ENCODE measurements at places on chromosomes 11 and 22. TPM values are rescaled to one million over a fixed set of nuclear protein-coding genes. Genes with fewer than 3 reads are reported as not detected.
A peak's percentile ranks its signal among the peaks of the same experiment; 100 is the strongest.

- H3K27me3 ChIP-seq: no peaks in the 10 kb centered on the region
- no peak overlapping the region for H3K27ac ChIP-seq
Observed at GRCh38 chr11:129596351-129596750, 219.3 kb upstream of the TMEM45B start.

DNA sequence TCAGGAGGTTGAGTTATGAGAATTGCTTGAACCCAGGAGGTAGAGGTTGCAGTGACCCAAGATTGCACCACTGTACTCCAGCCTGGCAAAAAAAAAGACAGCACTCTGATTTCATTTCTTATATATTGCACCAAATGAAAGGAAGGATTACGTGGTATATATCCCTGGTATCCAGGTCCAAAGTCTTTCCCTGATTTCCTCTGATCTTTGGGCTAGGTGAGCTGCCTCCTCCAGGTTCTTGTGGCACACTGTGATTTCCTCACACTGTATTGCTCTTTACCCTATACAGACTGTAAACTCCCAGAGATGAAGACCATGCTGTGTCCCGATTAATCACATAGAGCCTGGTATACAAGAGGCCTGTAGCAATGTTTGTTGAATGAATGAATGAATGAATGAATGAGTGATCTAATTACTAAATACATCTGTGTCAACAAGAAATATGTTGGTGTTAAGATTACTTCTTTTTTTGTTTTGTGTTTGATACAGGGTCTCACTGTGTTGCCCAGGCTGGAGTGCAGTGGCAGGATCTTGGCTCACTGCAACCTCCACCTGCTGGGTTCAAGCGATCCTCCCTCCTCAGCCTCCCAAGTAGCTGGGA, 9.3 kb upstream of the POLD3 start:
- no peaks in the 10 kb centered on the region for H3K27me3 ChIP-seq
- no peak overlapping the region for H3K4me3 ChIP-seq
- H3K27ac ChIP-seq: no peak overlapping the region
- no peak for DNase-seq
- no peaks in the 10 kb centered on the region for H3K36me3 ChIP-seq

GRCh38 chr11:117328375-117329010, 839 bp downstream of the CEP164 start:
- peak; percentile 44 for DNase-seq
- H3K4me1 ChIP-seq: no peaks in the 10 kb centered on the region
- H3K4me3 ChIP-seq: peak overlapping the region; percentile 70
- no peaks in the 10 kb centered on the region for H3K36me3 ChIP-seq

- H3K4me3 ChIP-seq: no peak overlapping the region
- H3K27me3 ChIP-seq: no peaks in the 10 kb centered on the region
- H3K36me3 ChIP-seq: no peaks in the 10 kb centered on the region
Observed at GRCh38 chr11:128316541-128317227, 270.7 kb downstream of the ETS1 start.

- DNase-seq: no peak
- no peak overlapping the region for H3K27ac ChIP-seq
- no peaks in the 10 kb centered on the region for H3K36me3 ChIP-seq
- no peaks in the 10 kb centered on the region for H3K27me3 ChIP-seq
Observed at GRCh38 chr11:6655020-6655789, 404 bp downstream of the DCHS1 start.

GRCh38 chr22:31579835-31580242, 82.2 kb downstream of the PISD start:
- H3K4me3 ChIP-seq: no peak overlapping the region
- DNase-seq: no peak
- no peaks in the 10 kb centered on the region for H3K36me3 ChIP-seq
- no peak overlapping the region for H3K27ac ChIP-seq

- H3K27me3 ChIP-seq: no peaks in the 10 kb centered on the region
- no peaks in the 10 kb centered on the region for H3K36me3 ChIP-seq
- H3K27ac ChIP-seq: no peak overlapping the region
Observed at GRCh38 chr11:109733245-109733644, 311.3 kb downstream of the C11orf87 start.

- no peaks in the 10 kb centered on the region for H3K4me1 ChIP-seq
- no peaks in the 10 kb centered on the region for H3K27me3 ChIP-seq
- no peaks in the 10 kb centered on the region for H3K36me3 ChIP-seq
- H3K27ac ChIP-seq: no peak overlapping the region
Observed at GRCh38 chr22:22021162-22021750, 38.7 kb upstream of the TOP3B start.

GRCh38 chr22:46108564-46109473, 41.5 kb upstream of the PPARA start:
- no peak overlapping the region for H3K27ac ChIP-seq
- H3K27me3 ChIP-seq: no peaks in the 10 kb centered on the region
- H3K36me3 ChIP-seq: peaks cover 14% of the 10 kb centered on the region
- DNase-seq: peak; percentile 62

GRCh38 chr11:66609721-66610617, 6.5 kb upstream of the RBM14 start:
- no peaks in the 10 kb centered on the region for H3K36me3 ChIP-seq
- DNase-seq: no peak
- H3K4me1 ChIP-seq: no peaks in the 10 kb centered on the region
- H3K4me3 ChIP-seq: no peak overlapping the region

- H3K4me3 ChIP-seq: no peak overlapping the region
- no peaks in the 10 kb centered on the region for H3K36me3 ChIP-seq
- H3K27ac ChIP-seq: peak overlapping the region; percentile 33
- peaks cover 51% of the 10 kb centered on the region for H3K4me1 ChIP-seq
Observed at GRCh38 chr11:60121264-60121663, 32.8 kb downstream of the MS4A2 start.

- no peaks in the 10 kb centered on the region for H3K4me1 ChIP-seq
- no peaks in the 10 kb centered on the region for H3K36me3 ChIP-seq
- H3K27ac ChIP-seq: no peak overlapping the region
Observed at GRCh38 chr11:72730737-72731136, 21.5 kb downstream of the ARAP1 start.

DNA sequence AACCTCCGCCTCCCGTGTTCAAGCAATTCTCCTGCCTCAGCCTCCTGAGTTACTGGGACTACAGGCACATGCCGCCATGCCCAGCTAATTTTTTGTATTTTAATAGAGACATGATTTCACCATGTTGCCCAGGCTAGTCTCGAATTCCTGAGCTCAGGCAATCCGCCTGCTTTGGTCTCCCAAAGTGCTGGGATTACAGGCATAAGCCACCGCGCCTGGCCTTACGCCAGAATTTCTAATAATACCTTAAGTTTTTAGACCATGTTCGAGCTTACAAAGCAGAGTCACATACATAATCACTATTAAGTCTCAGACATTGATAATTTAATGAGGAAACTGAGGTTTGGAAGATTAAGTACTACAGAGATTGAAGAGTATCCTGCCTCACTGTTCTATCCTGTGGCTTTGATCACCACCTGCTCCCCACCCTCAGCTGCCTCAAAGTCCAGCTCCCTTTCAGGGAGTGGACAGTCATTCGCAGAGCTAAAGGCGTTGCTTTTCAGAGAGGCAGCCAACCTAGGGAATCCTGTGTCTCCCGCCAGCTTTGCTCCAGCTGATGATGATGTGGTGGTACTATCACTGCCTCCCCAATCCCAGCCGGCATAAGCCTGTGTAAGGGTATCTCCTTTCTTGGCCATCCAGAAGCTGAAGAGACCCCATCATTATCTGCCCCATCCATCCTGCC, 7.7 kb downstream of the UBASH3B start:
- no peaks in the 10 kb centered on the region for H3K4me1 ChIP-seq
- DNase-seq: no peak
- no peaks in the 10 kb centered on the region for H3K36me3 ChIP-seq
- H3K27me3 ChIP-seq: no peaks in the 10 kb centered on the region
- no peak overlapping the region for H3K4me3 ChIP-seq
- H3K27ac ChIP-seq: no peak overlapping the region

DNA sequence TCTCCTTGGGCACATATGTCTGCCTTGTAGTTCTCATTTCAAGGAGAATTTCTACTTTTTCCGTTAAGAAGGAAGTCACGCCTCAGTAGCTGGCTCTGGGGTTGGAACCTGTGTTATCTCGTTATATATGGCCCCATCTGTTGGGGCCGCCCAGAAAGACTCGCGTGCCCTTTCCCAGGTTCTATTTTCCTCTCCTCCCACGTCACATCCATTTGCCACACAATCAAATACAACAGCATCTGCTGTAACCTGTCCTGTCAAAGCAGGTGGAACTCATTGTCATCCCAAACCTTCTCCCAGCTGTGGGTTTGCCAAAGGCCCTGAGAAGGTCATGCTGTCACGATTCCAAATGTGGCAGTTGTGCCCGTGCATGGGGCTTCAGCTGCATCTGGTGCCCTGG, 213.1 kb upstream of the ZBED5 start:
- H3K36me3 ChIP-seq: no peaks in the 10 kb centered on the region
- no peaks in the 10 kb centered on the region for H3K4me1 ChIP-seq
- no peaks in the 10 kb centered on the region for H3K27me3 ChIP-seq
- no peak overlapping the region for H3K27ac ChIP-seq
- DNase-seq: no peak
- no peak overlapping the region for H3K4me3 ChIP-seq

DNA sequence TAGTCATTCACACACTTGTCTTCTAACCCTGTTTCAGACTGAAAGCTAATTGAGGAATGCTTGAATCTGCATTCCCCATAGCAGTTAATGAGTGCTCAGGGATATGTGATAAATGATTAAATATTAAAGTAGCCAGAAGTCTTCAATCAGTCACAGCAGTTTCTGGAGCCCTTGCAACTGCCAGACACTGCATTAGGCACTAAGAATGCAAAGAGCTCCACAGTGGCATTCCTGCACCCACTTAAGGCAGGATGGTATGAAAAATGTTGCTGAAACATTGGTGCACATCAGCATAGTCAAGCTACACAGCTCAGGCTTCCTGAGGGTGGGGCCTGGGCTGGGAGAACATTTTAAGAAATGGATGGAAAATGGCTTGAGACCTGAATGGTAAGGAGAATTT, 6.5 kb downstream of the DTX4 start:
- H3K27ac ChIP-seq: no peak overlapping the region
- no peak for DNase-seq
- H3K27me3 ChIP-seq: no peaks in the 10 kb centered on the region
- peaks cover 42% of the 10 kb centered on the region for H3K36me3 ChIP-seq
- H3K4me3 ChIP-seq: no peak overlapping the region
- H3K4me1 ChIP-seq: peaks cover 18% of the 10 kb centered on the region

GRCh38 chr11:68912254-68912653, 8.6 kb downstream of the IGHMBP2 start:
- no peak overlapping the region for H3K4me3 ChIP-seq
- peaks cover 6% of the 10 kb centered on the region for H3K36me3 ChIP-seq
- no peaks in the 10 kb centered on the region for H3K4me1 ChIP-seq
- no peaks in the 10 kb centered on the region for H3K27me3 ChIP-seq
- H3K27ac ChIP-seq: no peak overlapping the region
- no peak for DNase-seq

DNA sequence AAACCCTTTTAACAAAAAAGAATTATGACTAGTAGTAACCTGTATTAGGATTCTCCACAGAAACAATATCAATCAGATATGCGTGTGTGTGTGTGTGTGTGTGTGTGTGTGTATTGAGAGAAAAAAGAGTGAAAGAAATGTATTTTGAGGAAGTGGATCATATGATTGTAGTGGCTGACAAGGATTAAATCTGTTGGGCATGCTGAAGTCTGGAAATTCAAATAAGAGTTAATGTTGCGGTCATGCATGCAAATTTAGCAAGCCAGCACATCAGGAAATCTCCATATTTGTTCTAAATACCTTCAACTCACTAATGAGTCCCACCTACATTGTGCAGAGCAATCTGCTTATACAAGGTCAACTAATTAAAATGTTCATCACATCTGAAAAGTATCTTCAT, 46.8 kb upstream of the IGLL5 start:
- H3K27ac ChIP-seq: no peak overlapping the region
- no peak overlapping the region for H3K4me3 ChIP-seq
- DNase-seq: no peak
- H3K4me1 ChIP-seq: no peaks in the 10 kb centered on the region
- H3K36me3 ChIP-seq: no peaks in the 10 kb centered on the region

DNA sequence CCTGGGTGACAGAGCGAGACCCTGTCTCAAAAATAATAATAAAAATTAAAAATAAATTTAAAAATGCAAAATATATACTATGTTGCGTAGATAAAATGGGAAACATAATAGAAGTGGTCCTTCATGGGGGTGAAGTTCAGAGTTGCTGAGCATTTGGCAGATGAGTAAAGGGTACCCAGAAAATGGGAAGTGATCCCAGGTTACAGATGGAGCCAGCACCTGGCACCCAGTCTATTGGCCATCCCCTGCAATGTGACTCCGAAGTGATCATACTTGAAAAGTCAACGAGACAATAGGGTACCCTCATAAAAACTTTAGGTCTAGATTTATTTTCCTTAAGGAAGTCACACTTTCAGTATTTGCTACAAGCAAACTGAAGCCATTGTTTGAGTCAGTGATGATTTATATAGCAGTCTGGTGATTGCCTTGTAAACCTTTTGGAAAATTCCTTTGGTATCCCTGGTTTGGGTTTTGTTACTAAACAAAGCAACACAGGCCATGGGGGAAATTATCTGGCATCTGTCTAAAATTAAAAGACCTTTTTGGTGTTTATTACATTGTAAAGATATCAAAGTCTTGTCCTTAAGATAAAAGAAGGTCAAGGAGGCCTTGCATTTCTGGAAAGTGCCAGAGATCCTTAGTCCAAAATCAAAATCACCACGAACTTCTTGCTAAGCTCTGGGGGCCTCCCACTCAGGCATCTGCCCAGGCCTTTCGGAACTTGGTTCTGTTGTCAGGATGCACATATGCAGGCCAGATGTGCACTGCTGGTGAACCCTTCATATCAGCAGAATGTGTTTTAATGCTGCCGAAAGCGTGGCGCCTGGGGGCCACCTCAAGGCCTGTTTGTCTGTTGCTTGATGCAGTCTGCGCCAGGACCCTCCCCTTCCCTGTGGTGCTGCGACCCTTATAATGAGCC, 4.3 kb downstream of the SMARCB1 start:
- peaks cover 38% of the 10 kb centered on the region for H3K36me3 ChIP-seq
- peaks cover 3% of the 10 kb centered on the region for H3K4me1 ChIP-seq
- no peak for DNase-seq
- no peaks in the 10 kb centered on the region for H3K27me3 ChIP-seq
- H3K27ac ChIP-seq: no peak overlapping the region

DNA sequence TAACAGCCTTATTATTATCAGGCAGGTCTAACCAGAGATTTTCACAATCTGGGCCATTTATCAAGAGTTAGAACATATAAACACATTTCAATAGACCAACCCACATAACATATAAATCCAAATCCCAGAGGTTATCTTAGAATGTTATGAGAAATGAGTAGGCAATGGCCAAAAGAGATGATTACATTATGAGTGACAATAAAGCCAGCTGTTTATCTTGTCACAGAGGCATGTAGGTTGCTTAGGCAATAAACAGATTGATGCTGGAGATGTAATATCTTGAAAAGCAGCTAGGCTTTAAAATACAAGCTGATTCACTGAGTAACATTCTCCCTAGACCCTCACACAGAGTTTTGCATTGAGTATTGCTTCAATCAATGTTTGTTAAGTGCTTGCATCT, 148.5 kb upstream of the SESN3 start:
- no peaks in the 10 kb centered on the region for H3K27me3 ChIP-seq
- no peak for DNase-seq

The TLCD5 gene
- total RNA-seq: 2.2 TPM

The NLRP14 gene
- total RNA-seq: not detected

The NCAM1 gene
- total RNA-seq: 76.7 TPM

The LRRC4C gene
- total RNA-seq: not detected

The B3GAT1 gene
- total RNA-seq: not detected

The POU2AF2 gene
- total RNA-seq: not detected
